ENCODE measurements at places on chromosomes 7 and 10.

GRCh38 chr7:18064242-18064838, 36.7 kb upstream of the PRPS1L1 start:
- no peak for DNase-seq

- no peak for DNase-seq
Measured at GRCh38 chr7:133167300-133167699, 85.4 kb upstream of the CHCHD3 start.

GRCh38 chr7:126210707-126211106, 1042.0 kb downstream of the GRM8 start:
- no peak for DNase-seq

- DNase-seq: no peak
Measured at GRCh38 chr10:620417-620816, 69.1 kb downstream of the DIP2C start.

DNA sequence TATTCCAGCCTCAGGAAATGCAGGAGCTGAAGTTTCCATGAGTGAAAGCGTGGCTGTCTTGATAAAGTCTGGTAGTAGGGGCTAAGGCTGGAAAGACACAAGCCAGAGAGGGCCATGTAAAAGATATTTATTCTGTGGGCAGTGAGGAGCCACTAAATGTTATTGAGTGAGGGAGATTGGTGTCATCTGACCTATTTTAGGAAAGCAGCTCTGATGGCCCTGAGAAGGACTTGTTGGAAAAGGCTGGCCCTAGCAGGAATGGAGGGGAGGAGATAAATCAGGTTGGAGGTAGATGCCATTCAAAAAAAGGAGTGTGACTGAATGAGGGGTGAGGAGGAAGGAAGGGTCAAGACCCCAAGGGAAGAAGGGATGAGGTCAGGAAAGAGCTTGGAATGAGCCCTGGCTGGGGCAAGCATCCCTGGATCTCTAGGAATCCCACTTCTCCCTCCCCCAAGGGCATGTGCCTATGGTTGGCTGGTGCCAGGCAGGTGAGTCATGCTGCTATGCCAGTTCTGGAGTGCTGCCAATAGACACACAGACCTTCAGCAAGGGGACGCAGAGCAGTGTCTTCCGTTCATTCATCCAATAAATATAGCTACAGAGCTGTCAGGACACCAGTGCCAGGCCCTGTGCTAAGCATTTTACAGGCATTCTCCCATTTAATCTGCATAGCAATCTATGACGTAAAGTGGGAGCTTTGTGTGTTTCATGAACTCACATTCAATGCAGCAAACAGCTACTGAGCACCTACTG, 2.0 kb downstream of the ANKRD2 start:
- DNase-seq: no peak

DNA sequence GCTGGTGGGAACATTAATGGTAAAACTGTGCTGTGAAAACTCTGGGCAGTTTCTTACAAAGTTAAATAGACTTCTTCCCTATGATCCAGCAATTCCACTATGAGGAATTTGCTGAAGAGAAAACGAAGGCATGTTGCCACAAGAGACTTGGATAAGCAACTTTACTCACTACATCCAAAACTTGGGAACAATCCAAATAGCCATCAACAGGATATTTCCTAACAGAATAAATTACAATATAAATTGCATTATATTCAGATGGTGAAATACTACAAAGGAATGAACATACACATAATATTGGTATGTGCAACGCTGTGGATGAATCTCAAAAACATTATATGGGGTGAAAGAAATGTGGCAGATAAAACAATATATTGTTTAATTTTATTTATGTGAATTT, 21.4 kb upstream of the MKI67 start:
- DNase-seq: no peak

GRCh38 chr7:97798046-97799019, 66.4 kb downstream of the TAC1 start:
- no peak for DNase-seq

GRCh38 chr7:69162931-69163670, 435.2 kb upstream of the AUTS2 start:
- no peak for DNase-seq

- no peak for DNase-seq
Measured at GRCh38 chr7:111390000-111390399, 172.3 kb downstream of the IMMP2L start.
